Suppressor macrophage treated with lipopolysaccharide for 1 hour (primary cell): ENCODE measurements at places on chromosomes 3 and 15.

DNA sequence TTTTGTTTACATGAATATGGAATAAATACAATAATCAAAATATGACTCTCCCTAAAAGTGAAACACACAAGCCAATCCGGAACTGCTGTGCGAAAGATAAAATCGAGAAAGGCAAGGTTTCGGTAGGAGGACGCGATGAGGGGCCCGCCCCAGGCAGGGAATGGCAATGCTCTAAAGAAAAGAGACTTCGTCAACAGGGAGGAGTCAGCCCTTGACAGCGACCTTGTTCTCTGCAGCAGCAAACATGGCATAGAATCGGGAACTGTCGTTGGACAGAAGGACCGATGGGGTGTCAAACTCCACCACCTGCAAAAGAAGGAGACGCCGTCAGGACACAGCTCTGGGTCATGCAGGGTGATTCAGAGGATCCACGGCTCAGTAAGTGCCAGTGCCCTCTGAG lies 36.4 kb upstream of the PARL start:
- DNase-seq = no peak

GRCh38 chr3:41065340-41065739 lies 134.0 kb upstream of the CTNNB1 start:
- DNase-seq = no peak

DNA sequence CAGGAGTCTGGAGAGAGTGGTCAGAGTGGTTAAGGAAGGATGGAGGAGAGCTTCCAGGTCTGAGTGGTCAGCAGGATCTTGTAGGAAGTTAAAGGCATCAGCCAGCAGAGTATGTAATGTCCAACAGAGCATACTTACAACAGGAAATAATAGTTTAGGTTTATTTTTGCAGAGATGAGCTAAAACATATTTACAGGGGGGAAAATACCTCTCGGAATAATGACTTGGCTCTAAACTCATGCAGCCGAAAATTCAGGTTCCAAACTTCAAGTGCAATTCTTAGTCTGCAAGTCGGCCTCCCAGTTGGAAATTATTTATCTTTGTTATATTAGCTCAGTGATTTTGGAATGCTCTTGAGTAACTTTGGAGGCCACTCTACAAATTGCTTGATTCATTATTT lies 385.0 kb upstream of the C2CD4B start:
- no peak for DNase-seq

DNA sequence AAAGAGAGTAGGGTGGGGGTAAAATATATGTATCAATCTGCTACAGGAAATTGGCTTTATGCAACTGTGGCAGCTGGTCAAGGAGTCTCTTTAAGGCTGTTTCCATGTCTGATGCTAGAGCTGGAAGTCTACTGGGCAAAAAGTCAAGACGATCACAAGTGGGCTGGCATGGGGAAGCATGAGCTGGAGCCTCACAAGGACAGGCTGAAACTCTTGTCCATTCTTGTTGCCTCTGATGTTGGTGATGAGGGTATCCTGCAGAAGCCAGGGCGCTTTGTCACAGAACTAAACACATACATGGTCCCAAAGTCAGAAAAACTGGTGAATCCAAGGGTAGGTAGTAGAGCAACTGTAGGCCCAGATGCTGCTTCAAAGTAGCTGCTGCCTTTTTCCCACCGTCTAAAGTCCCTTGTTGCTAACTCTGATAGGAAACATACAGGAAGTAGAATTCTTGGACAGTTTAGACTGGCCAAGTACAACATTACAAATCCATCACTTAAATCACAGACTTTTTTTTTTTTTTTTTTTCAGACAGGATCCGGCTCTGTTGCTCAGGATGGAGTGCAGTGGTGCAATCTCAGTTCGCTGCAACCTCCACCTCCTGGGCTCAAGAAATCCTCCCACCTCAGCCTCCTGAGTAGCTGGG lies 54.2 kb downstream of the RPL39L start:
- DNase-seq = no peak

DNA sequence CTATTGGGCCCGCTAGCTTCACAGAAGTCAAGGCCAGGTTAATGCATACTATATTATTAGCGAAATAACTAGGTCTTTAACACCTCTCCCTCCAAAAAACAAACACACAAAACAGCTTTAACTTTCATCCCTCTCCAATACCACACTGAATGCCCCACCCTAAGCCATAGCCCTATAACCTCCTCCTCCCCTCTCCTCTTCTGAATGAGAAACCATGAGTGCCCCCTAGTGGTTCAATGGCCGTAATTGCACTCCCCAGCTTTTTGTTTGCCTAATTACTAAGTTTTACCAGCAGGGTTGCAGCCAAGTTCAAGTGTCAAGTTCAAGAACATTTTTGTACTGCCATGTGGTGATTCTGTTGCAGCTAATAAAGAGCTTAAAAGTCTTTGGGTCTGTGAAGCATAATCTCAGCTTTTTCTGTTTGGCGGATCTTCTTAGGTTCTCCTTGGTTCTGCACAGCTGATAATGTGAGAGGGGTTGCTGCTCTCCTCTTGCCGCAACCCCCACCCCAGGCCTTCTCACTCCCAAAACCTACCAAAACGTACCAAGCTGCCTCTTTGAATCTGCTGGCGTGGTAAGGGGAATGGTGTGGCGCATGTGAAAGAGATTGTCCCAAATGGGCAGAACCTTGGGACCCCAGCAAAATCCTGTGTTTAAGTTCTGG lies 57.9 kb downstream of the RPL22L1 start:
- peak; percentile 75 for DNase-seq

DNA sequence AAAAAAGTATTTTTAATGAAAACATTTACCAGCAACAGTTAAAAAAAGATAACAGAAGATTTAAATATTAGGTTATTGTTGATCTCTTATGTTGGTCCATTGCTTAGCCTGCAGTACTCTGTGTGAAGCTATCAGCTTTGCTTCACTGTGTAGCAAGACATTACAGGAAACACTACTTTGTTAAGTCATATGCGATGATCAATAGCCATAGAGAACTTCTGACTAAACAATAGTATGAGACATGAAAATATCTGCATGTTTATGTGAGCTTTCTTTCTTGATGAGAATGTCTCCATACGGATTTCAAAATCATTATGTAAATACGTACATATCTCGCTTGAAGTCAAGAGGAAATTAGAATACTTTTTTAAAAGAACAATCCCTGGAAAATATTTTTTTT lies 27.0 kb upstream of the CAPN3 start:
- DNase-seq = no peak

GRCh38 chr15:78672285-78673014 lies 31.4 kb upstream of the CHRNB4 start:
- DNase-seq = no peak

- no peak for DNase-seq
Observed at GRCh38 chr3:96319166-96319565, 495.2 kb upstream of the EPHA6 start.

DNA sequence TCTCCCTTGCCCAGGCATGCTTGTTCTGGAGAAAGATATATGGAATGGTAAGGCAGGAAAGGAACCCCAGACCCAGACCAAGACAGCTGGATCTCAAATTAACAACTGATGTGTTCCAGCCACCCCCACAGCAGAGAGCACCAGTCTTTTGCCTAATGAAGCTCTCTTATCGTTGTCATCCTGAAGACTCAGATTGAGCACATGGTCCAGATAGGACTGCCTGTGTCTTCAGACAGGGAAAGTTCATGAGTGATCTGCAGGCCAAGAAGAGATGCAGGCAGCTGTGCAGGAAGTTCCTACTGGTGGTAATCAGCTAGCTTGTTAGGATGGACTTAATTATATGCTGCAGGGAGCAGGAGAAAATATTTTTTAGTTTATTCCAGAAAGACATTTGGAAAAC lies 53.3 kb downstream of the PPP2R3A start:
- no peak for DNase-seq

GRCh38 chr3:162211470-162211869 lies 714.9 kb downstream of the OTOL1 start:
- no peak for DNase-seq
